CD4-positive, alpha-beta T cell treated with Interleukin-15 for 1 hour (primary cell): ENCODE measurements at places on chromosomes 1 and 21.

GRCh38 chr1:156471496-156472490 lies 28.8 kb downstream of the MEF2D start:
- DNase-seq = no peak

- no peak for DNase-seq
Measured at GRCh38 chr1:60034999-60035398, 38.6 kb downstream of the C1orf87 start.

GRCh38 chr1:94319319-94320102 lies 82.1 kb upstream of the ARHGAP29 start:
- no peak for DNase-seq

DNA sequence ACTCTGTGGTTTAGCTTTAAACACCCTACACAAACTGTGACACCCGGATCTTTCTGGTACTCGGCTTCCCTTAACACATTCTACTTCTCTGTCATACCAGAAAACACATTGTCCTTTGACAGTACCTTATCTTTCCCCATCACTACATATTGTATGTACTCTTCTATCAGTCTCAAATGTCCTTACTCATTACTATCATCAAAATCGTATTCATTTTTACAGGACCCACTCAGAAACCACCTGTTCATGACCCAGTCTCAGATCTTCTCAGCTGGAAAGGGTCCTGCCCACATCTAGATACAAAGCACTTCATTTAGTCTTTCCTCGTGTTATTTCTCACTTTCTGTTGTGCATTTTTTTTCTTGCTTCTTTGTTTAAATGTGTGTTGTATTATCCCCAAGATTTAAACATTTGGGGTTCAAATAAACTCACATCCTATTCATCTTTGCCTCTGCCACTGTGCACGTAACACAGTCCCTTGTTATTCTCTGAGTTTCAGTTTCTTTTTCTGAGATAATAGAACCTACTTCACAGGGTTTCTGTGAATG lies 27.7 kb downstream of the CD34 start:
- DNase-seq = no peak

DNA sequence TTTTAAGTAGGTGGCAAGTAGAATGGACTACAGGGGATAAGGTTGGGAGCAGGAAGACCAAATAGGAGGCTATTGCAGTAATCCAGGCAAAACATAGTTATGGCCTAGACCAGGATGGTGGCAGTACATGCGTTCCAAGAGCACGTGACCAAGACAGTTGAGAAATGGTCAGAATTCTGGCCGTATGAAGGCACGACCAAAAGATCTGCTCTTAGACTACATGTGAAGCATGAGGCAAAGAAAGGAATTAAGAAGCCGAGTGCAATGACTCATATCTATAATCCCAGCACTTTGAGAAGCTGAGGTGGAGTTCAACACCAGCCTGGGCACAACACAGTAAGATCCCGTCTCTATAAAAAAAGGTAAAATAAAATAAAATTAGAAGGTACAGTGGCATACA lies 71.3 kb downstream of the LUZP1 start:
- DNase-seq = no peak

- DNase-seq = no peak
Measured at GRCh38 chr1:169110689-169111447, 4.4 kb downstream of the ATP1B1 start.
